Ureter (tissue), 1 donor: ENCODE measurements at places on chromosomes 3 and 15.

- DNase-seq = no peak
Measured at GRCh38 chr15:101176625-101177024, 75.2 kb downstream of the CHSY1 start.

DNA sequence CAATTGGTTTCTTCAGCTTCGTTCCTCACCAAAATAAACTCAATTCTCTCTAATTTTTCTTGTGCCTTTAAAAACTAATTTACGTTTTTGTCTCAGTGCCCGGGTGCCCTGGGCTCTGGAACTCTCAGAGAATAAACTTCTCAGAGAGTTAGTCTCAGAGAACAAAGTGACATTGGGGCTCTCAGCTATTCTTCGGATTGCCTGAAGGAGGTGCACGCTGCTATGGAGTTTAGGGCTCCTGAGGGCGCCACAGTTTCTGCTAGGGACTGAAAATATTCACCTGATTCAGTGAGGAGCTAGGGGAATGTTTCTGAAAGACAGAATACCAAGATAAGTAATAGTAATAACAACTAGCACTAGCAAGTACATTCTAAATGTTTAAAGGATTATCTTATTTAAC lies 22.7 kb downstream of the ZIC4 start:
- DNase-seq = no peak

GRCh38 chr15:88043396-88043795 lies 213.1 kb downstream of the NTRK3 start:
- DNase-seq = no peak

GRCh38 chr15:71103102-71103676 lies 12.1 kb upstream of the THSD4 start:
- DNase-seq = peak; percentile 44

- no peak for DNase-seq
Measured at GRCh38 chr15:76345880-76346668, 9.5 kb downstream of the ISL2 start.

GRCh38 chr3:150215616-150216015 lies 192.5 kb upstream of the TSC22D2 start:
- DNase-seq = no peak

DNA sequence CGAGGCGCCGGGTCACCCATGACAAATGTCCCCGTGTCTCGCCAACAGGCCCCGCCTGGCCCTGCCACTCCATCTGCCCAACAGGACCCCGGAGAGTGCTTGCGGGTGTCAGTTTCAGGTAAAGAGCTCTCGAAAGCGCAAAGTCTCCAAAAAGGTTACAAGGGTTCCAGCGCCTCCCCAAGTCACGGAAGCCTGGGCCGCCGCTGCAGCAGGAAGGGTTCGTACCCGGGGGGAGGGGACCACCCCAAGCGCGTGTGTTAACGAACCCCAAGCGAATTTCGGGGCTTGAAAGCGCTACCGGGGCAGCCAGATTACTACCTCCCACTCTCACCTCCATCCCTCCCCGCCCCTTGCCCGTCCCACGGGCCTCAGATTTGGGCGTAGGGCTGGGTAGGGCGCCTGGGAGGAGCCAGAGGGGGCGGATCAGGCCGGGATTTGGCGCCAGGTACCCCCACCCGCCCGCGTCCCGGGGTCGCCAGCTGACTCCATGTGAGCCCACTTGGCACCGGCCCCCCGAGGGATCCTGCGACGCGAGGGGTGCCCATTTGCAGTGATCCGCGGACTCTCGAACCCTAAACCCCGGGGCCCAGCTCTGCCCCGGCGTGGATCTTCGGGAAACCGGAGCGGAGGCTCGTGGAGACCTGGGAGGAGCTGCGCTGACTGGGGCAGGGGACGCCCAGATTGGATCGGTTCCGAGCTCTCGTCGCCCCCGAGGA lies 85.9 kb downstream of the NR2F2 start:
- DNase-seq = no peak

DNA sequence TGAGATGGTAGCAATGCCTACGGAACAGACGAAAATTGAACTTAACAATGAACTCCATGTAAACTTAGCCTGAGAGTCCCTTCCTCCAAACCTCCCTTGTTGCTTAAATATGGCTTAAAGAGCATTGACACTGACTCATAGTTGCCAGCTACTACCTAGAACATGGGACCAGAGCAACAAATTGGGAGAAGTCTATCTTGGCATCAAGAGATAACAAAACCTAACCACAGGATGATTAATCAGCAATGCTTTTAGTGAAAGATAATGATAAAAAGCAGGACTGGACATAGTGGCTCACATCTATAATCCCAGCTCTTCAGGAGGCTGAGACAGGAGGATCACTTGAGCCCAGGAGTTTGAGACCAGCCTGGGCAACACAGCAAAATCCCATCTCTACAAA lies 117.8 kb upstream of the MNS1 start:
- DNase-seq = no peak

GRCh38 chr15:35442742-35443141 lies 103.2 kb downstream of the DPH6 start:
- DNase-seq = no peak

DNA sequence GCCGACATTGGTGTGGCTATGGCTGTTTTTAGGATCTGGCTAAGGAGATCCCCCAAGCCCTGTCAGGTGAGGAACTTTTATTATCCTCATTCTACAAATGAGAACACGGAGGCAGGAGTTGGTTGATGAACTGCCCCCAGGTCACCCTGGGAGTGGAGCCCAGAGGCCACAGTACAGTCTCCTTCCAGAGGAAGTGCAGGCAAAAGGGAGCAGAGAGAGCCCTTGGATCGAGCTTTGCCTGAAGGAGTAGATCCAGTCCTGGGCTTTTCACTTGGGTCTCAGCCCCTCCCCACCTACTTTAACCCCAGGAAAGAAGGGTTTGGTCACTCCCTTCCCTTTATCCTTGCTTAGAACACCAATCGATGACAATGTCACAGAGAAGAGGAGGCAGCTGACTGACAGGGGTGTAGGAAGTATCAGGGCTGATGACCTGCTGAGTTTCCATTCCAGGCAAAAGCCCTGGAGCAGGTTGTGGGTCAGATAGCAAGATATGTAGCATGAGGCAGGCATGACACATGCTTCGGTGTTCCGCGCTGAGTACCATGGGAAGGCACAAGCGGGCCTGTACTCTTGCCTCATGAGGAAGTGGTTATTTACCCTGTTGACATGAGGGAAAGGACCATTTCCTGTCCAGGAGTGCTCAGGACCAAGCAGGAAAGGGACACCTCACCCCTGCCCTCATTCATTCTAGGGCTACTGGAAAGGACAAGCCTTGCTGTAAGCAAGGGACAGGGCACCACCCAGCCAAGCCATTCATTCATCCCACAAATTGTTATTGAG lies 5.8 kb upstream of the PLA2G4D start:
- DNase-seq = peak; percentile 61

GRCh38 chr3:57062101-57062631 lies 1.7 kb downstream of the SPATA12 start:
- DNase-seq = no peak

DNA sequence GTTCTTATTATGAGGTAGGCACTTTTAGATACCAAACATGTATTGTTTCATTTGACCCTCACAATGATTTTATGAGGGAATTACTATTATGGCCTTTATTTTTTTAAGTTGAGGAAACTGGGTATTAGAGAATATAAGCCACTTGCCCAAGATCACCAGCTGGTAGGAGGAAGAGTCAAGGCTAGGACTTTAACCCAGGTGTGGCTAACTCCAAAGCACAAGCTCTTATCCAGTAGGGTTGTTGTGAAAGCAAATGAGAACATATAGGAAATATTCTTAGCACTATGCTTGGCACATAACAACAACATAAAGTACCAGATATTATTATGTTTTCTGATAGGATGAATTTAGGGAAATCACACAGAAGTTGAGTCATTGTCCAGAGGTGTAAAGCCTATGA lies 7.9 kb downstream of the BTLA start:
- DNase-seq = no peak

DNA sequence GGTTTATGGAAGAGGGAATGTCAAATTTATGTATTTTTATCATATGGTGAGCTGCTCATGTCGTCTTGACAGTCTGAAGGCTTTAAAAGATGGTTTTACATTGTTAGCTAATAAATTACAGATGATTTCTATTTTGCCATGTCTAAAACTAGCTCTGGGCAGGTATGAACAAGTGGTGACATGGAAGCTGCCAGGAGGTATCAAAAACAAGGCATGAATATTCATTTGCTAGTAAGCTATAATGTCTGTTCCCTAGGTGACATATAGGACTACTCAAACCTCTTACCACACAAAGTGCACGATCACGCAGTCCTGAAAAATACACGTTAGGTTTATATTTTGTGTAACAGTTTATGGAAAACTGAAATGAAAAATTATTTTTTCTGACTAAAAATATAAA lies 34.8 kb downstream of the ST3GAL6 start:
- DNase-seq = no peak
